B cell (primary cell): ENCODE measurements at places on chromosomes 3 and 15. TPM values are rescaled to one million over a fixed set of nuclear protein-coding genes. Genes with fewer than 3 reads are reported as not detected.

Gene PDZRN3
- polyA plus RNA-seq: not detected in 2 replicates

Gene XCR1
- 0.01 and 0.06 TPM in 2 replicates for polyA plus RNA-seq

Gene SPSB4
- polyA plus RNA-seq: not detected in 2 replicates

DNA sequence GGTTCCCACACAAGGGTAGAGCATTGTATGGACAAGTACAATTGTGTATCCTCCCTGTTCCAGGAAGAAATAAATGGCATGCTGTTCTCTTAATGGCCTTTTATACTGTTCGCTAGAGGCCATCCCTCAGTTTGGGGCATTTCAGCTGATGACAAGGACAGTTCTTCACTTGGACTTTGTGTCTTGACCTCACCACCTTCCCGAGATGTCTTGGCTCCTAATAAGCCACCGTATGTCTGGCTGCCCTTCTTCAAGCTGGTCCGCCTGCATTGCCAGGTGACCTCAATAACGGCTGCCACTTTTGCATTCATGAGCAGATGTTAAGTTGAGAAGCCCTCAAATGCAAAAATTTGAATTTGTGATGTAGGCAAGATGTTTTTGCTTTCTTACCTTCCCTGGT lies 24.1 kb downstream of the ZBTB38 start:
- H3K4me3 ChIP-seq: no peak overlapping the region
- no peak for DNase-seq
- no peak overlapping the region for H3K27ac ChIP-seq

DNA sequence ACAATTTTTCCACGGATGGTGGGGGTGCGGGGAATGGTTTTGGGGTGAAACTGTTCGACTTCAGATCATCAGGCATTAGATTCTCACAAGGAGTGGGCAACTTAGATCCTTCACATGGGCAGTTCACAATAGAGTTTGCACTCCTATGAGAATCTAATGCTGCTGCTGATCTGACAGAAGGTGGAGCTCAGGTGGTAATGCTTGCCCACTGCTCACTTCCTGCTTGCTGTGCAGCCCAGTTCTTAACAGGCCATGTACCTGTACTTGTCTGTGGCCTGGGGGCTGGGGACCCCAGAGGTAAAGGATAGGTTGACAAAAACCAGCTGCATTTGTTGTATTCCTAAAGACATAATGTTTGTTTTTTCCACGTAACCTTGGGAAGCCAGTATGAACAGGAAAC lies 16.0 kb downstream of the DZIP3 start:
- peaks cover 32% of the 10 kb centered on the region for H3K4me1 ChIP-seq
- H3K27ac ChIP-seq: no peak overlapping the region
- H3K4me3 ChIP-seq: no peak overlapping the region

- no peaks in the 10 kb centered on the region for H3K36me3 ChIP-seq
- H3K4me3 ChIP-seq: no peak overlapping the region
- DNase-seq: no peak
- no peaks in the 10 kb centered on the region for H3K4me1 ChIP-seq
Observed at GRCh38 chr15:46489276-46489675, 854.4 kb downstream of the SQOR start.

DNA sequence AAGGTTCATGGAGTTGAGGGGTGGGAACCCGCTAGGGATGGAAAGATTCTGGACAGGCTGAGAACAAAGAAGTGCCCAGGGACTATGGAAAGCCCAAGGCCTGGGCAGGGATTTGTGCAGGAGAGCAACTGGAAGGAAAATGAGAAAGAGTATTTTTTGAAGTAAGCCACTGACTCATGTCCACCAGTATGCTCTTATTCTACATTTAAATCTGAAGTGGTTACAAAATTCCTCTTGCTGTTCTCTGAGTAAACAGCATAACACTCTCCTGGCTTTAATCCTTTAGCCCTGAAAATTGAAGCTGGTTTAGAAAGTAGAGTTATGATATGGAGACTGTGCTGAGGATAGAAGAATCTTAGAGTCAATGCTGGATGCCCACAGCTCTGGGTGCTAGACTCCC lies 165.2 kb downstream of the ISL2 start:
- H3K4me1 ChIP-seq: no peaks in the 10 kb centered on the region
- H3K27me3 ChIP-seq: no peaks in the 10 kb centered on the region
- no peak for DNase-seq

- H3K4me1 ChIP-seq: no peaks in the 10 kb centered on the region
- H3K36me3 ChIP-seq: peaks cover 49% of the 10 kb centered on the region
- H3K27me3 ChIP-seq: no peaks in the 10 kb centered on the region
- H3K4me3 ChIP-seq: no peak overlapping the region
- DNase-seq: no peak
Observed at GRCh38 chr3:11819146-11819689, 27.5 kb downstream of the TAMM41 start.

DNA sequence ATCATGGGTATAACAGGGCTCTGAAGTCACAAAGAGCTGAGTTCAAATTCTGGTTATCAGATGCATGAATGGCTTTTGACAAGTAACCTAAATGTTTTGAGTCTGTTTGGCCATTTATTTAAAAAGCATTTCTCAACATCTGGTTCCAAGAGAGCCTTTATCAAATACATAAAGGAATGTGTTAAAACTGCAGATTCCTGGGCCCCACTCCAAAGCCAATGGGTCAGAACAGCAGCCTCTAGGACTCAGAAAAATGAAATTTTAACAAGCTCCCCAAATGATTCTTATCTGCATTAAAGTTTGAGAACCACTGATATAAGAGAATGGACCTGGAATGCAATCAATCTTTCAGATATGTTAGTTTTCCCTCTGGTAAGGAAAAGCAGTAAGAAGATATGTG lies 3.4 kb downstream of the B4GALT4 start:
- DNase-seq: no peak
- no peak overlapping the region for H3K4me3 ChIP-seq
